ENCODE measurements at places on chromosomes 3 and 15. TPM values are rescaled to one million over a fixed set of nuclear protein-coding genes. Genes with fewer than 3 reads are reported as not detected.

The FAM81A gene
- total RNA-seq: not detected

The PRSS50 gene
- total RNA-seq: 0.21 TPM

The LOXL1 gene
- total RNA-seq: 19.4 TPM

The GOLGA6L22 gene
- not detected for total RNA-seq

The UMPS gene
- total RNA-seq: 54.8 TPM

The ADGRG7 gene
- 0.70 TPM for total RNA-seq

The RLBP1 gene
- not detected for total RNA-seq

The MFSD1 gene
- total RNA-seq: 52.0 TPM

The ZMYND10 gene
- 1.5 TPM for total RNA-seq

The ABHD17C gene
- total RNA-seq: 0.29 TPM

The ST6GAL1 gene
- 38.9 TPM for total RNA-seq

The GATM gene
- total RNA-seq: 23.5 TPM

All from uterus (tissue), 4 donors.